ENCODE measurements at places on chromosomes 12 and 14.

- no peak for DNase-seq
These were observed 52.8 kb upstream of the CNOT2 start for GRCh38 chr12:70190262-70191010.

DNA sequence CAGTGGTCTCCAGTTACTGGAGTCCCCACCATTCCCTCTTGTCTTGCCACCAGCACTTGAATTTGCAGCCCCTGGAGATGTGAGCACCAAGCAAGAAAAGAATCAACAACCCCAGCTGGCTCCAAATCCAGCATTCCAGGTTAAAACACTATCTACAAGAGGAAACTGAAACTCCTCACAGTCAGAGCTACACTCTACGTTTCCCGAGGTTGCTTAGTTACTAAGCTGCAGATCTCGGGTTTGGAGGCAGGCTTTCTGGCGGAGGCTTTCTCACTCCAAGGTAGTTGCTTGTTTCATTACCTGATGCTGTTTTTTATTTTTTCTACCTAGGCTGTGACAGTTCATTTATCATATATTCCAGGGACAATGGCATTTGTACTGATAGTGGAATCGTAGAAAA, 248.1 kb downstream of the GLT1D1 start:
- no peak for DNase-seq

GRCh38 chr14:64092338-64092737, 201.8 kb downstream of the ESR2 start:
- no peak for DNase-seq

DNA sequence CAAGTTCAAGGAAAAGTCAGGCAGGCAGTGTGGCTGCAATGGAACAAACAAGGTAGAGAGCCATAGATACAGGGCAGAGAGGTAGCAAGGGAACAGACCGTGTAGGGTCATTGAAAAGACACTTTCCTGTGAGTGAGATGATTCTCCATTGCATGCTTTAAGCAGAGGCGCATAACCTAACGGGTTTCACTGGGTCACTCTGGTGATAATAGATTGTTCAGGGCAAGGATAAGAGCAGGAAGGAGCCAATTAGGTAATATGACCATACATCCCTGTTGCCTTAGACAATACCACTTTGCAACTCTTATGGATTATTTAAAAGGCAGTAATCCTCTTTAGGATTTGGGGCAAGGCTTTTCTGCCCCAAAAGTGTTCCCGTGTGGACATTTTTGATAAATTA, 214.1 kb downstream of the PTPRO start:
- DNase-seq: no peak

DNA sequence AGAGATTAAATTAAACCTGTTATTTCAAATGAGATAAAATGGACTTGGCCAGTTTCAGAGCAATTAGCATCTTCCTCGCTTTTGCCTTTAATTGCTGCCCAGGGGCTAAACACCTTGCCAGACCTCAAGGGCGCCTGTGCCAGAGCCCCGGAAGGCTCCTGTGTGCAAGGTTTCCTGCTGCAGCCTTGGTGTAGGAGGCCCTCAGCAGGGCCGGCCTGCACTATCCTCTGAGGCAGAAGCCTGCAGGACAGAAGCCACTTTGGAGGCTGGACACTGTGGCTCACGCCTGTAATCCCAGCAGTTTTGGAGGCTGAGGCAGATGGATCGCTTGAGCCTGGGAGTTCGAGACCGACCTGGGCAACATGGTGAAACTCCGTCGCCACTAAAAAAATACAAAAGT, 150.4 kb downstream of the CALM1 start:
- no peak for DNase-seq

DNA sequence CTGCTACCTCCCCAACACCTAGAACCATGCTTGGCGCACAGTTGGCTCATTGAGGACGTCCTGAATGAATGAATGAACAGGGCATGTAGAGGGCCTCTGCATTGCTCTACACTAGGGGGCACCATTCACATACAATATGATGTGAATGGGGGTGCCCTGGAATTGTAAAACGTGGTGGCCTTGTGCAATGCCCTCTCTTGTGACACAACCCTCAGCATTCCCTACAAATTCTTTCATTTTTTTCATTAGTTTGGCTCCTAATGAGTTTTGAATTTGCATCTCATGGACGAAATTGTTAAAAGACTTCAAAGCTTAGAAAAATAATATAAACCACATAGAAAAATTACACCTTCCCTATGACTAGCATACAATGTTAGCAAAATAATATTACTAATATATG, 2.3 kb upstream of the DIO2 start:
- no peak for DNase-seq
